CD4-positive, alpha-beta T cell treated with Interleukin-10 for 1 hour (primary cell): ENCODE measurements at places on chromosomes 7 and 10.
A peak's percentile ranks its signal among the peaks of the same experiment; 100 is the strongest.

GRCh38 chr7:477626-478220 is 41.9 kb downstream of the PDGFA start:
- no peak for DNase-seq

DNA sequence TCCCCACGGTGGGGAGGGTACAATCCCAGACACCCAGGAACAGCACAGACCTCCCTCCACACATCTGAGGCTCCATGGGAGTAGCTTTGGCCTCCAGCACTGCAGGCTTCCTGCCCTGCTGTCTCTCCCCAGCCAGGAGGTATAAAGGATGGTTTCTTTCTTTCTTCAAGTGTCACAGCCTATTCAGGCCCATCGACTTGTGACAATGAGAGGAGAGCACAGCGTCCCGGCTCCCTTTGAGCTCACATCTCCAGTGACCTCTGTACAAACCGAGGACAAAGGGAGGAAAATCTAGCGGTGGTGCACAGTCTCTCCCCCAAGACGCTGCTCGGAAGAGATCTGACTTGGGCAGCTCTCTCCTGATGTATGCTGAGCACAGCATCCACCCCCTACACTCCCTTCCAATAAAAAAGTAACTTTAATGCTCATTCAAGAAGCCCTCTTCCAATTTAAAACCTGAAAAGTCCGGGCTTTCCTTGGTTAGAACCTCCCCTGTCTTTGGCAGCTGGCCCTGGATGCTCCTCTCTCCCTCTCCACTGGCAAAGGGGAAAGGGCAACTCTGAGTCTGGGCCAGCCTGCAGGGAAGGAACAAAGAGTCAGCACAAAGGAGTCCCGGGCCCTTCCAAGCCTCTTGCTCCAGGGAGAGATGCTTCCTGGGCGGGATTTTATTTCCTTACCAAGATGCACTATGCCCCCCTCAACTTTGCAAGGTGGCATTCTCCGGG is 18.0 kb downstream of the CHST15 start:
- DNase-seq: no peak

DNA sequence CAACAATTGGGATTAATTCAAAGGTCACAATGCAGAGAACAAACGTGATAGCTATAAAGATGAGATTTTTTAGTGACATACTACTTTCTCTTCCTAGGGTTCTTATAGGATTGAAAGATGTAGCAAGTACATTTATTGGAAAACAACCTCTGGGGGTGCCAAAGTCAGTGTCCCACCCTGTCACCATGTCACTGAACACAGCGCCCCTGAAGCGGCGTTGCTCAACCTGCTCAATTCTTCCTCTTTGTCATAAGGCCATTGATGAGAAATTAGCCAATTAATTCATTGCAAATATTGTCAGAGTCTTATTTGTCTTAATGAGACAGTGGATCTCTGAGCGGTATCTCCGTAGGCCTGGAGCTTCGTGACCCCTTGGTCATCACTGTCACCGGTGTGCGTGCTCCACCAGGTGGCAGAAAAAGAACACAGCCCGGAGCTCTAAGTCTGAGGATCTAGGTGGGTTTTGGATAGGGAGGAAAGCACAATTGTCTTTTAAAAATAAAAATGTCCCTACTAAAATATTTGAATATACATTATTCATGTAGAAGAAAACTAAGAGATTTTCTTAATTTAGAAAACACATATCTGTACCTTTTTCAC is 362.6 kb downstream of the PAXIP1 start:
- no peak for DNase-seq

DNA sequence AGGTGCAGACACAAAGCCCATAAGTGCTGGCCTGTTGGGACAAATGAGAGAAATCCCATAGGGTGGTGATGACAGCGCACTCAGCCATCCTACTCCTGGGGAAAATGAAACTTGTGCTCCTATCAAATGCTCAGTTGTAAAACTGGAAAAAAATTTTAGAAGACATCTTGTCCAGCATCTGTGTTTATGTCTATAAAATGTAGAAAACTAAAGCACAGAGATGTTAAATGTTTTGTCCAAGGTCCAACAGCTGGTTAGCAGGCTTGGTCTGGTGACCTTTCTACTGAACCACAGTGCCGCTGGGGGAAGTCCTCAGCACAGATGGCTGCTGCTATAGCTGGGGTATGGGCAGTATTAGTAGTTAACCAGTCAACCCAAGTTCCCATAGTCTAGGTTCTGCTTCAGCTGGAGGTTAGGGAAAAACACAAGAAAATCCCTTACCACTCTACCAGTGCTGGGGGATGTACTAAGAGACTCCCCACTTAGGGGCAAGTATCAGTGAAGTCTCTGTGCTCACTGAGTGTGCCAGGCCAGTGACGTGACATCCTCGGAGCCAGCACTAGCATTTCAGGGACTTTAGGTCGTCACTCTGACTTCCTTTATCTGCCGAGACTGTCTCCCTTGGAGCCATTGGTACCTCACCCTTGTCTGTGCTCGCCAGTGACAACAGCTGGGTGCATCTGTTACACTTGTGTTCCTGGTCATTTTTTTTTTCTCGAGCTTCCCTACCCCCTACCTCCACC is 1.9 kb downstream of the TSPAN33 start:
- no peak for DNase-seq

GRCh38 chr7:44244282-44244681 is 43.5 kb downstream of the YKT6 start:
- DNase-seq: peak; percentile 25

GRCh38 chr7:102927312-102927933 is 14.6 kb downstream of the LRRC17 start:
- DNase-seq: no peak

- no peak for DNase-seq
Observed at GRCh38 chr7:13179011-13179582, 491.7 kb downstream of the ARL4A start.

DNA sequence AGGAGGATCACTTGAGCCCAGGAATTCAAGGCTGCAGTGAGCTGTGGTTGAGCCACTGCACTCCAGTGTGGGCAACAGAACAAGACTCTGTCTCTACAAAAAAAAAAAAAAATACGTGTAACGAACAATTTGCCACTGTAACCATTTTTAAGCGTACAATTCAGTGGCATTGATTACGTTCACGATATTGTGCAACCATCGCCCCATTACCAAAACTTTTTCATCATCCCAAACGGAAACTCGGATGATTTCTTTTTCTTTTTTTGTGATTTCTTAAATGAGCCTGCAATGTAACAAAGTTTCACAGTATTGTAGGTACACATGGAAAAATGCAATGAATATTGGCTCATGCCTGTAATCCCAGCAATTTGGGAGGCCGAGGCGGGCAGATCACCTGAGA is 9.5 kb downstream of the GRIFIN start:
- no peak for DNase-seq

DNA sequence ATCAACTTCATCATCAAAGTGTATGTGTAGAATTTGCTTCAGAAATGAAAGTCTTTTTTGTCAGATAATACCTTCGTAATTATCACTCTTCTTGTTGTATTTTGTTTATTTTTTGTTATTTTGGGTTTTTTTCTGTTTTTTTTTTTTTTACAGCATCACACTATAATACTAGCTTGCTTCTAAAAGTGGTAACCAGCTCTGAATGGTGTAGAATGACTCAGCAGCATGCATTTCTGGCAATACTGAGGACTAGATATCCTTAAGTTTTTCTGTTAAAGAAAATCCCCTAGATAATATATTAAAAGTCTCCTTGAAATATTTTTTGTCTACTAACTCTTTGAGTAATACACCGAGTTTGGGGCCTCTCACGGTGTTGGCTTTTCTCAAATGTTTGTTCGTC is 109.1 kb downstream of the LMBR1 start:
- no peak for DNase-seq

- DNase-seq: no peak
Observed at GRCh38 chr10:43267811-43268210, 946 bp upstream of the RASGEF1A start.

- DNase-seq: no peak
Observed at GRCh38 chr7:17584822-17585221, 286.4 kb downstream of the AHR start.

- no peak for DNase-seq
Observed at GRCh38 chr10:60130130-60130579, 223.8 kb upstream of the CCDC6 start.

DNA sequence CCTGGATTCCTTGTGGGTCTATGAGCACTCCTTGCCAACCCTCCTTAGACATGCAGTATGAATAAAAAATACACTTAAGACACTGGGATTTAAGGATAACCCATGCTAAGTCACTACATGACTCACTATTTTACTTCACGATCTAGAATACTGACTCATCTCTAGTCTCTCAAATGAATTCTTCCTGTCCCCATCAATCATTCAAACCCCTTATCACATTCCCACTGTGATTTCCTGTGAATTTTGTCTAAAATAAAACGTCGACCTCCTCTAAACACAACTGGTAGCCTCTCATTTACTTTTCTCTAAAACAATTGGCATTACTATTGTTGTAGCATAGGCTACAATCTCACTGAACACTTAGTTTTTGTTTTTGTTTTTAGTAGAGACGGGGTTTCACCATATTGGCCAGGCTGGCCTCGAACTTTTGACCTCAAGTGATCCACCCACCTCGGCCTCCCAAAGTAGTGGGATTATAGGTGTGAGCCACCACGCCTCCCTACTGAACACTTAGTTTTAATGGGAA is 3.9 kb upstream of the IQUB start:
- no peak for DNase-seq

DNA sequence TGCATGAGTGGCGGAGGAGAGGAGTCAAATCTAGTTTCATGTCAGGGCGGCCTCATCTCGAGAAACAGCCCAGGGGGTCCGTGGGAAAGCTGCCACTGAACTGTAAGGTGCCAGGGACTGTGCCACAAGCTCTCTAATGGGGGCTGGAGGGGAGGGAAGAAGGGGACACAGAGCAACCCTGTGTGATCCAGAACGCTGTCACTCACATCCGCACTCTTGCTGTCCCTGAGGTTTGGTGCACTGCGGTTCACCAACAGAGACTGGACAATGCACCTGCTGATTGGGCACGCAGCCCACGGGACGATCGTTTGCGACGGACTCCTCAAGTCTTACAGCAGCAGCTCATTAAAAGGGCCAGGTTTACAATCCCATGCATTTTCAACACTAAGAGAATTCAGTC is 47.7 kb downstream of the AMZ1 start:
- DNase-seq: no peak

- DNase-seq: peak; percentile 28
Observed at GRCh38 chr10:61835069-61835945, 66.2 kb upstream of the ARID5B start.

DNA sequence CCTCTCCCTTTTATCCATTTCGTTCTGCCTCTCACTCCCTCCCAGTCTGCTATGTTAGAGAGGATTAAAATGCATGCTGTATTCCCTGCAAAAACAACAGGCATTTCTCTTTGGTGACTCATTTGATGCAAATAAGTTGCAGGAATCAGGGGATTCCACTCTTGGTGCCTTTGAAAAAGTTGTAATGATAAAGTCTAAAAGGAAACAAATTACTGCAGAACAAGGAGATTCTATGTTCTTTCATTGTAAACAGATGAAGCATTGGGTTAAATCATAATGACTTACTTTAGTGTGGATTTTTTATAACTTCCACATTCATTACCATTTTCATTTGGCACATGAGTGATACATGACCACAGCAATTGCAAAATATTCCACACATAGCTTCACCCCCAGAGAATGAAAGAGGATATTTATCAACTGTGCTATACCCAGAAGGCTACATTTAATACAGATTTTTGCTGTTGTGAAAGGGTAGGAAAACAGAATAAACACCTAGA is 33.4 kb upstream of the ABLIM1 start:
- no peak for DNase-seq

GRCh38 chr10:130400890-130401289 is 264.7 kb downstream of the GLRX3 start:
- no peak for DNase-seq

DNA sequence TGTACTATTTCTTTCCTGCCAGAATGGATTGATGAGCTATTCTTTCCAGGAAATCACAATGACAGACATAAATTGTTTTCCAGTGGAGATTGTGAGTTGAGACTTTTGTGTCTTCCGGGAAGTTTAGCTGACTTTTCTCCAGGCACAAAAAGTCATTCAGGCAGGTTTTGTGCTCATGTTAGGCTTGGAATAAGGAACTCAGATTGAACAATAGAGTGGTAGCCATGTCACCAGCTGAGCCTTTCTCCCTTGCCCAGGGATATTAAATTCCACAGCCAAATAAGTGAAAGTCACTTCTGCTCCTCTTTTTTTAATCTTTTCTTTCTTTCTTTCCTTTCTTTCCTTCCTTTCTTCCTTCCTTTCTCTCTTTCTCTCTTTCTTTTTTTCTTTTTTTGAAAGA is 559.6 kb downstream of the GALNT17 start:
- DNase-seq: no peak

GRCh38 chr10:2619472-2619871 is 447.9 kb upstream of the PFKP start:
- DNase-seq: no peak

GRCh38 chr10:52539463-52539862 is 225.4 kb downstream of the DKK1 start:
- no peak for DNase-seq

GRCh38 chr7:33853361-33854062 is 51.8 kb upstream of the BMPER start:
- DNase-seq: no peak

- DNase-seq: peak; percentile 66
Observed at GRCh38 chr7:116525913-116526861, 1.4 kb downstream of the CAV1 start.

DNA sequence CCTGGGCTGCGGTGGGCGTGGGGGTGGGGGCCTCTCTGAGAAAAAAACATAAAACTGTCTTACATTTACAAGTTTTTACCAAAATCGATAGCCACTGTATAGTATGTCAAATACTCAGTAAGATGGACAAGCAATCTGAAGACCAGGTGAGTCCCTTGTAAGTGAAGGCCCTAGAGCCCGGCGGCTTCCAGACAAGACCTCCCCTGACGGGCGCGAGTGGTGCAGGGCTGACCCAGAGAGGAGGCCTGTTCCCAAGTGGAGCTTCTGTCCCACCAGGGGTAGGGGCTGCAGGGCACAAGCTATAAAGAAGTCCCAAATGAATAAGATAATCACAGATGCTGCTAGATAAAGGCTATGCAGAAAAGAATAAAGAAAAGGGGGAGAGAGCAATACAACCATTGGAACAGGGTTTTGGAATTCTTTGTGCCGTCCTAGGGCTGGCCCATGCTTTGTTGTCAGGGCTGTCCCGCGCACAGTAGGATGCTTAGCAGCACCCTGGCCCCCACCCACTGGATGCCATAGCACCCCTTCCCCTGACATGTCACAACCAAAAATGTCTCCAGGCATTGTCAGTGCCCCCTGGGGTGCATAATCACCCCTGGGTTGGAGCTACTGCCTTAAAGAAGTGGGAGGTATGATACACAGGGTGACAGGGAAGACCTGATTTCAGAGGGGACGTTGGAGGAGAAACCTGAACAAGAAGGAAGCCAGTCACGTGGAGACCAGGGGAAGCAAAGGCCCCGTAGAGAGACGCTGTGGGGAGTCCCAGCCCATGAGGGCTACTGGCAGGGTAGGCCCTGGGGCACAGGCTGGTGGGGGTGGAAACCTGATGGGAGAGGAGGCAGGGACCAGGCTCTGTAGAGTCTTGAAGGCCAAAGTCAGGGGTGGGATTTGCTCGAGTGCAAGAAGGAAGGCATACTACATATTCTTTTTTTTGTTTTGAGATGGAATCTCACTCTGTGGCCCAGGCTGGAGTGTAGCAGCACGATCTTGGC is 43.1 kb downstream of the CHST15 start:
- no peak for DNase-seq
